ENCODE measurements at places on chromosomes 6 and 20.

DNA sequence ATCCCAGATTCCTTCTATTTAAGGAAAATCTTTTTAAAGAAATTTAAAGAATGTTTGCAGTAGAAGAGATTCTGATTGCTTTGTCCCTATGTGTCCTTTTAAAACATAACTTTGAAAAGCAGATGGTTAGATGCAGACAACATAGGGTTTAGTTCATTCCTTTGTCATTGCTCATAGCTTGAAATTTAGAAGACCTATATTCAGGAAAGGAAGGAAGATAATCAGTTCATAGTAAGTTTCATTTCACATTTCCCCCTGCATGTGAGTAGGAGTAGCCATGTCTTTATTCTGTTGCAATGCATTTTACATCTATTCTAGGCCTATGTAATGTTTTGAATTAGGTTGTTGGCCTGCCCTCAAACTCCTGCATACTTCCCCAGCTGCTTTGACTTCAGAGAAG, 197.9 kb upstream of the GRIK2 start:
- peak; percentile 57 for DNase-seq

DNA sequence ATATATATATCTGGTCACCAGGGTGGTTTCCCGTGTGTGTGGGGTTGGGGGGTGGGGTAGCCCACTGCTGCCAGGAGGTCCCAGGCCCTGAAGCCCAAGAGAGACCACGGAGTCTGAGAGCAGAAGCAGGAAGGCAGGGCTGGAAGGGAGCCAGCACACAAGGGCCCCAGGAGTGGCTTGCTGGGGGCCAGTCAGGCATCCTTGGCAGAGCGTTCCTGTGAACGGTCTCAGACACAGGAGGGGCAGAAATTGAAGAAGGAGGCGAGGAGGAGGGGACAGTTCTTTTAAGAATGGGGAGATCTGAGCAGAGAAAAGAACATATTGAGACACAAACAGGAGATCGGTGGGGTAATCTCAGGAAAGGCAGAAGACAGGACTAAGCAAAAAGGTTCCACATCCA, 1.9 kb upstream of the EBF4 start:
- no peak for DNase-seq

DNA sequence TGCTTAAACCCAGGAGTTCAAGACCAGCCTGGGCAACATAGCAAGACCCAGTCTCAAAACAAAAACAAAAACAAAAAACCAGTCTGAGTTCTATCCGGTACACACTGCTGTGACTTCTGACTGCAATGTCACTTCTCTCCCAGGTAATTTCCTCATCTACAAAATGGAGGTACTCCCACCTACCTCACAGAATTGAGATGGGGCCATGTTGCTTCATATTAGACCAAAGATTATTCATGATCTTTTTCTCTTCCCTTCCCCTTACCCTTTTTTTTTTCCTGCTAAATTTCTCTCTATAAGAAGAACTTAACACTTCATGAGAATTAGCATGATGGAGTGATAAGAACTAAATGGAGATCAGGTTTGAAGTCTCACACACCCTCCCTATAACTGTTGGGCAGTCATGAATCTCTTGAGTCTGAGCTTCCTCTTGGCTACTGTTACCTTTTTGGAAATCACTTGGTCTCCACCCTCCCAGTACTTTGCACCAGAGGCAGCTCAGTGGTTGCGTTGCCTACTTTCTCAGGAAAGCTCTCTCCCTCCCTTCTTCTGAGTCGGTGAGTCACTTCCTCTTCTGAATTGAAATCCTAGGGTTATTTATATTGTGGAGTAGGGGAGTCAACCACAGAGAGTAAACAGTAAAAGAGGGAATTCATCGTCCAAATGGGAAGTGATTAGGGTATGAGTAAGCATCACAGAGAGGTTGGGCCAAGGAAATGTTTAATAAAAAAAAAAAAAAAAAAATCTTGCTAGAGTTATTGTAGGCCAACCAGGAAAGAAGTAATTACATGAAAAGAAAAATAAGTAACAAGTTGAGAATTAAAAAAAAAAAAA, 59.9 kb upstream of the MAP7 start:
- DNase-seq, result peak; percentile 28

- no peak for DNase-seq
Observed at GRCh38 chr6:10793035-10793434, 45.3 kb downstream of the MAK start.

- DNase-seq, result no peak
Observed at GRCh38 chr6:135600086-135600702, 102.7 kb upstream of the AHI1 start.

DNA sequence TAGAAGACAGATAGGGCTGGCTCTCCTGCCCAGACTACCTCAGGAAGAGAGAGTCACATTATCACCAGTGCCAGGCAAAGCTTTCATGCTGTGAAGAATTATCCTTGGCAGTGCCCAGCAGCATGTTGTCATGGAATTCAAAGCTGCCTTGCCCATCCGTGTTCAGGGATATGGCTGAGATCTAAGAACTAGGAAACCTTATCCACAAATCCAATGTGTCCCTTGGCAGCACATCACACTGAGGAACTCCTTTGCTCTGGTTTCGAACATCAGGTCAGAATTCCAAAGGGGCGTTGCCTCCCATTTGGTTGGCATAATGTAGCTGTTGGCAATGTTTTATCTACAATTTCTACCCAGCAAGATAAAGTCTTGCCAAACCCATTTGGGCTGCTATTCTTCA, 52.7 kb downstream of the ADGRF1 start:
- DNase-seq, result no peak

GRCh38 chr6:15621203-15622044, 41.4 kb downstream of the DTNBP1 start:
- DNase-seq, result peak; percentile 55

- DNase-seq, result no peak
Observed at GRCh38 chr6:73451223-73452106, 632 bp downstream of the CGAS start.

DNA sequence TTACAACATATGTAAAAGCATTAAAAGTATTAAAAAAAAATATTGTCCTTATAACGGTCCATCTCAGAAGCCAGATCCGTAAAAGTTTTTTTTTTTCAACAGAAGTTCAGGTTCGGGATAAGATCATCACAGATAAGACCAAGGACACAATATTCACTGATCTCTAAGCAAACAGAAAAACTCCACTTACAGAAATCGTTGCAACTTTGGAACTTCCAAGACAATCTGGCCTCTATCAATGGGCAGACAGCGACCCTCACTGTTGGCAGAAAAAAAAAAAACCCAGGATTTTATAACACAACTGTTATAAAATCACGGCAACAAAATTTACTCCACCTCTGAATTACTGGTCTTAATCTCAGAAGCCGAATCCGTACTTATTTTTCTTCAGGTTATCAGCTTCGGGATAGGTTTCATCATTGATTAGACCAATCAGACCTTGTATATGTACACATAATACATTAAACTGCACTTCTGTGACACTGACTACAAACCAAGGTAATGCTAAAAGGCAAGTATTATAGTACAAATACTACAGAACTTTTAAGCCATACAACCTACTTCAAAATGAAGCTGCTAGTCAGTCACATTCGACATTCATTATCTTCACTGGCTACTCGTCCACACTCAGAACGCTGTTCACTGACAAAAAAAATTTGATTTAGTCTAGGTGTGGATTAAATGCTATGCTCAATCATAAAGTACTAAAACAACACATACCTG, 34.7 kb upstream of the SYNCRIP start:
- DNase-seq, result no peak

- DNase-seq, result no peak
Observed at GRCh38 chr6:99490608-99491007, 24.6 kb downstream of the USP45 start.

DNA sequence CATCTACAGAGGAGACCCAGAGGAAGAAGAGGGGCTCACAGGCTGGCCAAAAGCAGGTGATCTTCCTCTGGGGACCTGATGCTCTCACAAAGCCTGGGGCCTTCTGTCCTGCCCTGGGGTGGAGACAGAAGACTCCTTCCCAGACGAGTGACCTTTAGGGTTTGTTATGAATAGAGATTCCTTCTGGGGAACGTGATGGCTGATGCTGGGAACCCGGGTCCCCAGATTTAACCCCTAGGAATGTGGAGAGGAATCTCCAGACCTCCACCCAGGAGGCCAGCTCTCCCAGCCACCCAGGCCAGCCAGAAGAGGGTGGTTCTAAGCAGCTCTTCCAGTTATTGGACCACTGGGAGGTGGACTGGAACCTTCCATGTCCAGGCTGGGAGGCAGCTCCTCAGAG, 16.8 kb upstream of the CCN5 start:
- DNase-seq, result no peak

DNA sequence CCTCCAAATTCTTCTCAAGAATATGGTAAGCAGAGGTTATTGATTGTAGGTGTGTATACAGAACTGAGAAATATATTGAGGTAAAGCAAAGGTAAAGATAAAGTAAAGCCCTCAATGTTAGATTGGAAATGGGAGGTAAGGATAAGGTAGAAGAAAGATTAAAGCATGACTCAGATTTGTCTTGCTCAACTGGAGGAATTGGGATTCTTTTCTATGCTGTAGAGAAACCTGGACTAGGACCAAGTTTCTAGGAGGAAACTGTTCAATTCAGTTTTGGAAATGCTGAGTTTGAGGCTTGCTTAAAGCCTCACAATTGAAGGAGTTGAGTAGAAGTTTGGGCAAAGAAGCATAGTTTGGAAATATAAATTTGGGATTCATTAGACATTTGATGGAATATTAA, 634.0 kb upstream of the PTCHD4 start:
- DNase-seq, result peak; percentile 12

GRCh38 chr20:34150306-34151000, 38.4 kb upstream of the EIF2S2 start:
- DNase-seq, result no peak

DNA sequence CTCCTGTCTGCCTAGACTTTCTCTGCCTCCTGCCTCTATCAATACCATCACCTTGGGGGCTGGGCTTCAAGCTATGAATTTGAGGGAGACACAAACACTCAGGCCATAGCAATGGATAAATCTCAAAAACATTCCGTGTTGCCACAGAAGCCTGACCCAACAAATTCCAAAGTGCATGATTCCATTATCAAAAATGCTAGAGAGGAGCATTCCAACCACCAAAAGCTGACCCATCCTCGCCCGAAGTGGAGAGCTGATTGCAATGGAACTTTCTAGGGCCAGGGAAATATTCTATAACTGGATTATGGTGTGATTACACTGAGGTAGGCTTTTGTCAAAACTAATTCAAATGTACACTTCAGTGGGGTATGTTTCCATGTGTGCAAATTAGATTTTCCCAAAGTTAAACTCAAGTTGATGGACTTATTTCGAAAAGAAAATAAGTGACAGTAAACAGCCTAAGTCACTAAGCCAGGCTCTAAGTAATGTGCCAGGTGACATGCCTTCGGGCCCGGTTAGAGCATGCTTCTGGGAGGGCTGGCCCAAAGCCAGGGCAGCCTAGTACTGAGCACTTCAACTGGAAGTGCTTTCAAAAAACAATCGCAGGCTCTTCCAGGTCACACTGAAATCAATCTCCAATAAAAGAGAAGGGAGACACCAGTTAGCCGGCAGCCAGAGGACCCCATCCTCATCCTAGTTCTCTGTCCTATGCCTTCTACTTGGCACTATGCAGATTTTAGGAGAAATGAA, 142.3 kb downstream of the TBXT start:
- DNase-seq, result no peak

- DNase-seq, result no peak
Observed at GRCh38 chr6:33967966-33968724, 164.3 kb upstream of the MLN start.

DNA sequence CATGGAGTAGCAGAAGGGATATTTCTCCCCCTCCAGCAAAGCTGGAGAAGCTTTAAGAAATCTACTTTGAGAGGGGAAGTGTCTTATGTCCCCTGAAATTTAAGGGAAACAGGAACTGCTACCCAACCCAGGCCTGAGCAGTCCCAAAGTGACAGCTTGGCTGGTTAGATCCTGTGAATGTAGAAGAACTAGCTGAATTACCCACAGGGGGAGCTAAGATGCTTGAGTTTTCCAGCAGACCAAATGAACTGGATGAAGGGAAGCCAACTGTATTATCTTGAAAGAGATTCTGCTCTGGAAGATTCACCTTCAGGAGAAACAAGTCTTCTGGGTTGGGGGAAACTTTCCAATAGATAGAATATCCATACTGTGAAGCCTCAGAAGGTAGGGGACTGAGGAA, 303.3 kb upstream of the MMS22L start:
- no peak for DNase-seq

DNA sequence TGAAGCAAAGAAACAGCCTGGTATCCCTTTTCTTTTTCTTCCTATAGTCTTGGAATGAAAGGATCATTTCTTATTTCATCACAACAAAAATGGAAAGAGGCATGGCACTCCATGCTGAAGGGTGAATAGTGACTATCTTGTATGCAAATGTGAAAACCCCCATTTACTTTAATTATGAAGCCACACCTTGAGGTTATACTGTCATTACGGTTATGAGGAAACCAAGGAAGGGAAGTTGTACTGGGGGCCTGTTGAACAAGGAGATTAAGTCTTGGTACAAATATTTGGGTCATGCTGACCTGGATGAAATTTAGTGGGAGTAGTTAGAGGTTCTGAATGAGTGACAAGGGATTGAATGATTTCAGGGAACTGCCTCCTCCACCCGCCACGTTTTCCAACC, 8.7 kb upstream of the STXBP5 start:
- no peak for DNase-seq

GRCh38 chr6:139655783-139656705, 281.6 kb upstream of the CITED2 start:
- no peak for DNase-seq

Measured in trophoblast cell (in vitro differentiated cells and primary cell).